T-cell (primary cell): ENCODE measurements at places on chromosomes 4 and X.

GRCh38 chr4:40592034-40592433, 37.6 kb downstream of the RBM47 start:
- no peak for DNase-seq

DNA sequence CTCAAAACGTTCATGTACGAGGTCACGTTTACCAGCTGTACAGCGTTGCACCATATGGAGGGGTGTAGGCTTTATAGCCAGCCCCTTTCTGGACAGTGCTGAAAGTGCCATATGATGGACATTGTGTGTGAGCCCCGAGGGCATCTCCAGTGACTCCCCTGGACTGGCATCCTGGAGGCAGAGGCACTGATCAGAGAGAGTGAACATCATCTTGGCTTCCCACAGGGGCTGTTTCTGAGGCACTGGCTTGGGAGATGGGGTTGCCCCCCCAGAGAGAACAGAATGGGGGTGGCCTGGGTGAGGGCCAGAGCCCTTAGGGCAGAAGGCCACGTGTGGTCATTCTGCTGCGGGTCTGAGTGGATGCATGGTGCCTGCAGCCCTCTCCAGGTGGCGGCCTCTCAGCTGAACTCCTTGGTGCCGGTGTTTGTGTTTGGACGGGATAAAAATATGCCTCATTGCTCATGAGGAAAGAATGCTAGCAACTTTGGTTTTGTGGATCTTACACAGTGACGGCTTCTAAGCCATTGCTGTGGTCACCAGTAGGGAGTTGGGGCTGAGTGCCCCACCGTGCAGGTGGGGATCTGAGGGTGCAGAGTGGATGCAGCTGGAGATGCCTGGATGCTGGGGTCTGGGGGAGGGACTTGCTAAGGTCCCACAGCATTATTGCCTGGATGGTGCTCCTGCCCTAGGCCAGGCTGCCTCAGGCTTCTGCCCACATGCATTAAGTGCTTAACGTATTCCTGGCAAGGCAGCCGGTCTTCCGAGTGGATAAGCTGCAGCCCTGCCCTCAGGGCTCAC, 3.4 kb downstream of the WFS1 start:
- DNase-seq = no peak

DNA sequence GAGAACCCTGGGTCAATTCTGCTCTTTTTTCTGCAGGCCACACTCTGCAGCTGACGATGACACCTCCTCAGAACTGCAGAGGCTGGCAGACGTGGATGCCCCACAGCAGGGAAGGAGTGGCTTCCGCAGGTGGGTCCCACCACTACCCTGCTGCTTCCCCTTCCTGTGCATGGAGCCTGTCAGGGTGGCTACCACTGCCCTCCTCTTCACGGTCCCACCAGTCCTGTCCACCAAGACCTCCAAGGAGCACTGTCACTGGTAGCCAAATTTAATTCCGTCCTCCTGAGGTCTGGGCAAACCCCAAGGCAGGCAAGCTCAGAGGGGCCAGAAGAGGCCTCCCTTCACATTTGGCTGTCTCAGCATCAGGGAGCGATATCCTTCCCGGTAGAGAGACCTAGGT, 4.2 kb downstream of the CNGA2 start:
- no peak for DNase-seq

DNA sequence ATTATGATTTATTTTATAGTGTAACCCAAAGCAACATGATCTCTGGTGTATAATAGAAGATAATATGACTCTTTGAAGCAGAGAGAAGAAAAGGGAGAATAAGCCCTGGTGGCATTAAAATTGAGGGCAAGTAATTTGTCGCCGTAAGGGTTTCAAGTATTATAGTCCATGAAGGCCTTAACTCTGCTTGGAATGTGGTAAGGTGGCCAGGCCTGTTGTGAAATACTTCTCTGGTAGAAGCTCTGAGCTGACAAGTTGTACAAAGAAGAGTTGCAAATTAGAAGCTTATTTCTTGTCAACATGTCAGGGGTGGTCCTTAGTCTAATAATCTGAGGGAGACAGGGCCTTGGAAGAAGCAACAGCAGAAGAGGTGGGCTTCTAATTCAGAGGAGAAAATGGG, 151.7 kb upstream of the HHIP start:
- no peak for DNase-seq

GRCh38 chr4:168683595-168683994, 186.7 kb downstream of the PALLD start:
- no peak for DNase-seq

- DNase-seq = no peak
Measured at GRCh38 chr4:8835521-8836365, 35.9 kb downstream of the HMX1 start.

GRCh38 chr4:133594390-133595207, 445.5 kb downstream of the PCDH10 start:
- no peak for DNase-seq

GRCh38 chr4:52106660-52107059, 55.6 kb downstream of the SPATA18 start:
- DNase-seq = no peak

DNA sequence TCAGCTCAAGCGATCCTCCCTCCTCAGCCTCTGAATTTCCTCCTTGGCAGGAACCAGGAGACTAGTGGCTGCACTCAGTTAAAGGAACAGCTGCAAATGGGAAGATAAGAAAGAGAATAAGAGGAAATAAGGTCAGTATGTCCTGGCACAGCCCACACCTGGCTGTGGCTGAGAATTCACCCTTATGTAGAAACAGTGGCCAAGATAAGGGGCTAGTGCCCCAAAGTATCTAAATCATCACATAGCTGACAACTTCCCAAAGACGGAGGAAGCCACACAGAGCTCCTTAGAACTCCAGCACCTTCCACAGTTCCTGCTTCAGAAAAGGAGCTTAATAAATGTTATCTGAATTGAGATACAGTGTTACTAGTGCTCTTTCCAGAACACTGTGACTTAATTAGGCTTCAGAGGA, 2.3 kb upstream of the CHIC2 start:
- no peak for DNase-seq

DNA sequence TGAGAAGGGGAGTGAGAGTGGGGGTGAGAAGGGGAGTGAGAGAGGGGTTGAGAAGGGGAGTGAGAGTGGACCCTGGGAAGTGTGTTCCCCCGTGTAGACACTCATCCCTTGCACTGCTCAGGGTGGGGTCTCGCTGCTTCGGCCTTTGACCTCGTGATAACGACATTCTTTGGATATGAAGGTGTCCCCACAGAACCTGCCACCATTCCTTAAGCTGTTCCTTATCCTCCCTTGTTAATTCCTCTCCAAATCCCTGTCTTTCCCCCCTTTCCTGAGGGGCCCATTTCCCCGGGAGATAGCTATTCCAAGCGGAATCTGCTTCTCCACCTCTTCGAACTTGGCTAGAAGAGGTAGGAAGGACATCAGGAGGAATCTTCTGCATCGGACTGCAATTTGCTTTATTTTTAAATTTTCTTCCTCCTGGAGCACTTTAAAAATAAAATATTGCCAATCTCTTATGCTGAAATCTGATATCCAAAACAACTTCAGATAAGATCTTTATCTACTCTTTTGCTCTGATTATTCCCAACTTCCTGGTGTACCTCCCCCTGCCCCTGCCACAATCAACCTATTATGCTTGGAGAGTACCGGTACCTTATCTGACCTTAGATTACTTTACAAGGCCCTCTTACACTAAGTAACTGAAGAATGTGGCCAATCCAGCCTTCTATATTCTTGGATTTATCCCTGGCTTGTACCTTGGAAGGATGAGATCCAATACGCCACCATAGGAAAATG, 15.6 kb downstream of the TRIML1 start:
- no peak for DNase-seq

- DNase-seq = no peak
Measured at GRCh38 chrX:119343856-119344255, 55.3 kb upstream of the SLC25A43 start.

DNA sequence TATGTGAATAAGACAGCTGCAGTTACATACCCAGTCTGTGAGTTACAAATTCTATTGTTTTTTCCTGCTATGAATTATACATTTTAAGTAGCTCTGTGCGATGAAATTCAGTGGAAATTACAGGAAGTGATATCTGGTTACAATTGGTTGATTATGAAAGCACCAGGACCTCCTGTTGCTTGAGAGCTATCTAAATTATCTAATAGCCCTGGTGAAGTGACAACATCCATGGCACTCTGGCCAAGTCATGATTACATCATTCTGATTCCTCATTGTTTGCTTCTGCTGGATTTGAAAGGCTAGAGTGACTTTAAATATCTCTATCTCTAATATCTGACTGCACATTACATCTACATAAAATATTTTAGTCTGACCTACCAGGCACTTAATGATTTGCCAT, 515.0 kb downstream of the CFAP47 start:
- no peak for DNase-seq

DNA sequence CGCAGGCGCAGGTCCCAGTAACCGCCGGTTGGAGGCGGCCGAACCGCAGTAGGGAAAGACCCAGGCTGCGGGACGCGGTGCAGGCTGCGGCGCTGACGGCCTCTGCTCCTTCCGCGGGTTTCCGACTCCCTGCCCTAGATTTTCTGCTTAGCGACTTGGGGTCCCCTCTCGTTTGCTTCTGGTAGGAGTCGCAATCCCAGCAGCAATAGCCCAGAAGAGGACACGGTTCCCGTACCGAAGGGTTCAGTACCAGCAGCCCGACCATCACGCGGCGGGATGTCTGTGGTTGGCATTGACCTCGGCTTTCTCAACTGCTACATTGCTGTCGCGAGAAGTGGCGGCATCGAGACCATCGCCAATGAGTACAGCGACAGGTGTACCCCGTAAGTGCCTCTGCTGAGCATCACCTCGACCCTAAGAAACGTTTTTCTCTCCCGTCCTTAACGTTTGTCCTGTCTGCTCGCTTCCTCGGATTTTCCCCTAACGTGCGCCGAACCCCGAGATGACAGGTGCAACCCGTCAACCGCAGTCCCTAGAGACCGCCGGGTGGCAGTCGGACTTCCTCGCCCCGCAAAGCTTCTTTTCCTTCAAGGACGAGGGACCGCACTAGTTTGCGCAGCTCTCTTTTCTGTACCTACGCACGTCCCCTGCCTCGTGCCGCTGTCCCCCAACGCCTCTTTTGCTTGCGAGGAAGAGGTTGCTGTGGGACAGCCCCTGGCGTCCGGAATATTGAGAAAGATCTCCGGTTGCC, at the start of gene HSPA4L:
Gene HSPA4L (plus strand): TSS at position 48 of the 751 bp plus-strand sequence. CDS start 229 bp downstream, at position 277.
- no peak for DNase-seq

DNA sequence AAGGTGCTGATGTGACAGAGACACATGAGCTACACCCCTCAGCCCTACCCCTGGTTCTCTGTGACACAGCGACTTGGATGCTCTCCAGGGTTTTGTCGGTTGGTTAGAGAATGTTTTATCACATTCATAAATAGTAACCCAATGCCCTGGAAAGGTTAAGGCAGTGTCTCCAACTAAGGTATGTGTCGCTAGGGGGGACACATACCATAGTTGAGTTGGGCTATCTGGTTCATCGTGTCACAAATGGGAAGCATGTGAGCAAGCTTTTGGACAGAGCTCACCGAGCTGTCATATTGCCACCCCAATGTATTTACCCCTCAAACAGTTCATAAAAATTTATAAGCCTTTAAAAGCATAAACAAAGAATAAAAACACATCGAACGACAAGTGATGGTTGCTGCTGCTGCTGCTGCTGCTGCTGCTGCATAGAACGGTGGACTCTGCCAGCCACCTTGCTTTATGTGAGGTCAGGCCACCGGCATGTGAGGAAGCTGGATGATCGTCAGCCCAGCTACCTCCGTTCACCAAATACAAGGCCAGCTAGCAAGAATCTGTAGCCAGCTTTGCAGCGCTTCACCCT, 55.9 kb downstream of the STOX2 start:
- DNase-seq = no peak

DNA sequence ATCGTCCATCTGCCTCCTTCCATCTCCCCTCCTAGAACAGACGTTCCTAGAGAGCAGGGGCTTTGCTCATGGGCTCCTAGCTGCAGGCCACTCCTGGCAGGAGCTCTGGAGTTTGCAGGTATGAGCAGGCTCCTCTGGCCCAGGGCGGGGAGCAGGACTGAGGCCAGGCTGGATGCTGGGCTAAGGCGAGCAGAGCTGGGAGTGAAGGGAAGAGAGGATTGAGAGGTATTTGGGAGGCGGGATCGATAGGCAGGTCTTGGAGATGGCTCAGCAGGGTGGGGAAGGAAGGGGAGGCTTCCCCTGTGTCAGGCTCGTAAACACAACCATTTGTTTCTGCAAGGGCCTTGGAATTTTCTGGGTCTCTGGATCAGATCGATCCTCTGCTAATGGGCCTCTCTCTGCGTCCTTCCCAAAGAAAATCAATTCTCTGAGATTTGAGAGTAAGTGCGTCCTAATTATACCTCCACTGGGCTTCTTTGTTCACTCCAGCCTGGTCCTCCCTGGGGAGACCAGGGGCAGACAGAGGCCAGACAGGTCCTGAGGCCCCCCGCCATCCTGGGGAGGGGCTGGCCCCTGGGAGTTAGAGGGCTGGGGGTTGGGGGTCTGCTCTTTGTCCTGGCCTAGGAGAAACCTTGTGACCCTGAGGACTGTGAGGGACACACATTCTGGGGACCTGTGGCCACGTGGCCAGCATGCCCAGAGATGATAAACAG, 94.8 kb upstream of the PSAPL1 start:
- no peak for DNase-seq

- DNase-seq = no peak
Measured at GRCh38 chr4:38075370-38076152, 115.4 kb downstream of the PTTG2 start.

GRCh38 chr4:182343453-182343852, 100.3 kb downstream of the TENM3 start:
- DNase-seq = no peak

- DNase-seq = no peak
Measured at GRCh38 chrX:41336447-41336846, 2.5 kb downstream of the DDX3X start.
